ENCODE measurements at places on chromosomes 11 and 22.

- no peak for DNase-seq
Observed at GRCh38 chr11:83299681-83300080, 13.5 kb upstream of the CCDC90B start.

DNA sequence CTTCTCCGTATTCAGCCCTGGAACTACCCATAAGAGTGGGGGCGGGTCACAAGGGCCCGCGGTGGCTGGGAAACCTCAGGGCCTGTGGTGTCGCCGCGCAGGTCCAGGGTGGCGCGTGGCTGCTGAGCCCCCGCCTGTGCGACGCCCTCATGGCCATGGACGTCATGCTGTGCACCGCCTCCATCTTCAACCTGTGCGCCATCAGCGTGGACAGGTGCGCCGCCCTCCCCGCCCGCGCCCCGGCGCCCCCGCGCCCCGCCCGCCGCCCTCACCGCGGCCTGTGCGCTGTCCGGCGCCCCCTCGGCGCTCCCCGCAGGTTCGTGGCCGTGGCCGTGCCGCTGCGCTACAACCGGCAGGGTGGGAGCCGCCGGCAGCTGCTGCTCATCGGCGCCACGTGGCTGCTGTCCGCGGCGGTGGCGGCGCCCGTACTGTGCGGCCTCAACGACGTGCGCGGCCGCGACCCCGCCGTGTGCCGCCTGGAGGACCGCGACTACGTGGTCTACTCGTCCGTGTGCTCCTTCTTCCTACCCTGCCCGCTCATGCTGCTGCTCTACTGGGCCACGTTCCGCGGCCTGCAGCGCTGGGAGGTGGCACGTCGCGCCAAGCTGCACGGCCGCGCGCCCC, 2.4 kb downstream of the DRD4 start:
- DNase-seq = no peak

DNA sequence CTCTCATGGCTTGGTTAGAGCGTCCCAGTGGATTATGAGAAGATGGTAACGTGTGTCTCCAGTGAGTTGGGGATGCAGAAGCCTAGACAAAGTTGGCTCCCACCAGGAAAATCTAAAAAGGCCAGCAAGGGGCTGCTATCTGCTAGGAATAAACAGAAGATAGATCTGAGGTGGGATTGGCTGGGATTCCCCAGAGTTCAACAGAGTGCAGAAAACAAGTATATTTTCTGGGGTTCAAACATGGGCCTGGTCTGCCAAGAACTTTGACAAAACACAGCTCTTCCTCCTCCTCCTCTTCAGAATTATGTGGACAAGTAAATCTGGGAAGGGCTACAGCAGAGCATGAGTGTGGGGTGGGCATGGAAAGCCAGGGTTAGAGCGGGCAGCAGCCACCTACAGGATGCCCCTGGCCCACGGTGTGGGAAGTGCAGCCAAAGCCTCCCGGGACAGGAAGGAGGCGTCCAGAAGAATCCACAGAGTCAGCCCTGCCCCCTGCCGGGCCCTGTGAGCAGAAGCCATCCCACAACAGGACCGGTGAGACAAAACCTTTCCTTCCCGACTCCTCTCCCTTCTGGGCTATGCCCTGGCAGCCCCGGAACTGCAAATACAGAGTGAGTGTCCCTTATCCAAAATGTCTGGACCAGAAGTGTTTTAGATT, 67.1 kb downstream of the CD82 start:
- no peak for DNase-seq

DNA sequence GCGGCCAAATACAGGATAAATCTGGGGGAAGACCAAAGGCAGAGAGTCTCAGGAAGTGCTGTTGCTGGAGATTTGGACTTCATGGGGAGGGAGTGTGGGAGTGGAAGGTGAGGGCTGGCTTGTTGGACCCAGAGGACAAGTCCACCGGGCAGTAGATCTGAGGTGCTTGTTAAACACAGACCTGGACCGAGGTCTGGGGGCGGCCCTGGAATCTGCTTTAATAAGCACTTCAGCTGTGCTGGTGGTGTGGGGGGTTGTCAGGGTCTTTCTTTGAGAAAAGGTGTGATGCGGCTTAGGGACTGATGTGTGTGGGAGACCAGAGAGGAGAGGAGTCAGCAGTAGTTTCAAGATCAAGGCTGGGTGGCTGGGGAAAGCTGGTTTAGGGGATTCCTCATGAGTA, 4.4 kb downstream of the TRMU start:
- DNase-seq = no peak

- no peak for DNase-seq
Observed at GRCh38 chr22:44594951-44595350, 96.9 kb upstream of the RTL6 start.

DNA sequence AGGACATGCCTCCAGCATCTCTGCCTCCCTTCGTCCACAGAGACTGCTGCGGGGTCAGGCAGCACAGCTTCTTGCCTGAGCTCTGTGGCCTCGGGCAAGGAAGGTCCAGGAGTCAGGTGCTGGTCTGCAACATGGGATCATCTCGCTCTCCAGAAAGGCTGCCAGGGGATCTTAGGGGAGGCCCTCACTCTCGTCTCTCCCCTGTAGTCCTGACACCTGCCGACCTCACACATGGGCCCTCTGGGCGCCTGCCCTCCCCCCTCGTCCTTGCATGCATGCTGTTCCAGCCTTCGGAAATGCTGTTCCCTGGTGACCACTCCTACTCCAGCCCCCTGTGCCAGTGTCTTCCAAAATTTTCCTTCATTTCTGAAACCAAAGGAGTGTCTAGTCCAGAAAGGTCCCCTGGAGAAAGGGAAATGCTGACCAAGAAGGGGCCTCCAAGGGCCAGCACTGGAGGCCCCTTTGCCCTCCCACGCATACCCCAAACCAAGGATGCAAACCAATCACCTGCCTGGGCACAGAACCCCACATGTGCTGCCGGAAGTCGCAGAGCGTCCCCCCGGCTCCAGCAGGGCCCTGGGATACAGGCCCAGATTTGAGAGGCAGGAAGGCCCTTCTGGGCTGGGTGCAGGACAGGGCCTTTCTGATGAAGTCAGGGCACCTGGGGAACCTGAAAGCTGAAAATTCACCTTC, 41.0 kb downstream of the IGF2 start:
- no peak for DNase-seq

GRCh38 chr11:57230791-57231538, 6.1 kb downstream of the APLNR start:
- no peak for DNase-seq

GRCh38 chr22:42289671-42290541, 19.5 kb upstream of the TCF20 start:
- no peak for DNase-seq

- DNase-seq = no peak
Observed at GRCh38 chr11:132472411-132473172, 1059.7 kb downstream of the OPCML start.

GRCh38 chr11:37450613-37451012, 852.6 kb upstream of the RAG2 start:
- DNase-seq = no peak

DNA sequence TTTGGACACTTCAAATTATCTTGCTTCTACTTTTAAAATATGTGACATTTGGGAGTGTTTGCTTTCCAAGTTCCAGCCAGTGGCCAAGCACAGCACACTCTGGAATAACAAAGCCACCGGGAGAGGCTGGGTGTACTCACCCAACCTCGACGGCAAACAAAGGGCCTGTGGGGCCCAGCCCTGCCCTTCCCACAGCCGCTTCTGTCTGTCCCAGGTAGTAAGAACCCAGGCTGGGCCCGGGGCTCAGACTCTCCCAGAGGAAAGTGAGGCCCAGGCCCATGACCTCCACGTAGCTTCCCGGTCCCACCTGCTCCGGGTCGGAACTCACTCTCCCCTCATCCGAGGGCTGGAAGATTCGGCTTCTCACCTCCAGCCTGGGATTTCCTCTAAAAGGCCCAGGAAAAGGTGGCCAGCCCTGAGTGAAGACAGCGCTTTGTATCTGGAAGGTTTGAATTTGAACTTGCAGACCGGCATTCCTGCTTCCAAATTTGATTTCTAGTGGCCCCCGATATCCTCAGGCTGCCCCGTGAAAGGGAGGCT, 93.5 kb downstream of the CELSR1 start:
- no peak for DNase-seq

DNA sequence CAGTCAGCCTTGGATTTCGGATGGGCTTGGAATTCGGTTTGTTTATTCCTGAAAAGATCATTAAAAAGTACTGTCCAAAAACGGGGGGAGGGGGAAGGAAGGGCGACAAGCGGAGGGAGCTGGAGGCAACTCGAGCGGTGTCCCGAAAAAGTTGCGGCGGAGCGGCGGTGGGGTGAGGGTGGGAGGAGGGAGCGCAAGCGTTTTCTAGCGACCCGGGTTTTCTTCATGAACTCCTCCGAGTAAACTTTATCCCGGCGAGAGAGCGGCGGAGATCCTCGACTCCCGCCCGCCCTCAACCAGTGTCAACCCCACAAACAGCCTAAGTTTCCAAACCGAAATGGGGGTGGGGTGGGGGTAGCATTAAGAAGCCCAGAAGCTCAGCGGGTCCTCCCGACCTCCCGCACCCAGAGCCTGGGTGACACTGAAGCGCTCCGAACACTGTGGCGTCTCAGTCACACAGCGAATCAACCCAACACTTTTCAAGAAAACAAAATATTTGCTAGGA, 133.0 kb upstream of the C11orf58 start:
- no peak for DNase-seq

GRCh38 chr11:126174816-126175215, 36.6 kb downstream of the RPUSD4 start:
- no peak for DNase-seq

DNA sequence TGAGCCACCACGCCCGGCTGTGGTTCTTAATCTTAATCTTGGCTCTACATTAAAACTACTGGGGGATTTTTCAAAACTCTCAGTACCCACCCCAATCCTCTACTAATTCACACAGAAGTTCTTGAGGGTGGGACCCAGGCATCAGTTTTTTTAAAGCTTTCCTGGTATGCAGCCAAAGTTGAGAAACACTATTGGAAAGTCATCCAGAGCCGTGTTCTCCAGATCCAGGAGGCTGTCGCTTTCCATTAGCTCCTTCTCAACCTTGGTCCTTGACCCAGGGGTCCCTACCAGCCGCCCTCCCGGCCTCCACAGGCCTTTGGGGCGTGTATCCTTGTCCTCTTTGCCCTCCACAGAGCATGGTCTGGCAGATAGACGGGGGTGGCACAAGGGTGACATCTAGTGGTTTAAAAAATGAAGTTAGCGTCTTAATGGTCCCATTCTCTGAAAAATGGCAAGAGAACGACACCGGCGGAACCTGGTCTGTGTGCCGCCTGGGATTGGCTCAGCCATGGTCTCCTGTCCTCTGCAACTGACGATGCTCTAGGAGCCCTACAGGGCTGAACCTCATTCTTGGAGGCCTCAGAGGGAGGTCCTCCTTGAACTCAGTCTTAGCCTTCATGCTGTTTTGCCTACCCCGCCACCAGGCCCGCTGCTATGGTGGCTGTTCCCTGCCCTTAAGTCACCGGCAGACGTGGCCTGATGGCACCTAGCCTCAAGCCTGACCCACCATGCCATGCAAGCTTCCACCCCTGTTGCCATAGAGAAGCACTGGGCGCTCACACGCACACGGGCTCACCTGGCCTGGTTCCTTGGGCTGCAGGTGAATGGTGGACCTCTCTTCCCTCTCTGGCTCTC, 152.0 kb upstream of the SYN3 start:
- no peak for DNase-seq

DNA sequence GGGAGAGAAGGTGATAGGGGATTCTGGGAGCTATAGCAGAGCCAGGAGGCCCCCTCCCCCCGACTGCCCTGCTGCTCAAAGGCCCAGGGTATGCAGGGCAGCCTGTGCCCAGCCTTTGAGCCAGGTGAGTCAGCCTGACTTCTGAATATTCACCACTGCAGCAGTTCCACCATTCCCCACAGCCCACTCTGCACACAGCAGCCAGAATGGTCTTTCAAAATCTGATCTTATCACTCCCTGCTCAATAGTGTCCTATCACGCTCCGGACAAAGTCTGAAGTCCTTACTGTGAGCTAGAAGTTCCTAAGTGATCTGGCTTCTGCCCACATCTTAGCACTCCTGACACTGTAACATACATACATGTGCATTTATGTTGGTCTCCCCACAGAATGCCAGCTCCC, 111.7 kb downstream of the BUD13 start:
- no peak for DNase-seq

- DNase-seq = no peak
Observed at GRCh38 chr11:17260020-17260419, 16.5 kb upstream of the NUCB2 start.

DNA sequence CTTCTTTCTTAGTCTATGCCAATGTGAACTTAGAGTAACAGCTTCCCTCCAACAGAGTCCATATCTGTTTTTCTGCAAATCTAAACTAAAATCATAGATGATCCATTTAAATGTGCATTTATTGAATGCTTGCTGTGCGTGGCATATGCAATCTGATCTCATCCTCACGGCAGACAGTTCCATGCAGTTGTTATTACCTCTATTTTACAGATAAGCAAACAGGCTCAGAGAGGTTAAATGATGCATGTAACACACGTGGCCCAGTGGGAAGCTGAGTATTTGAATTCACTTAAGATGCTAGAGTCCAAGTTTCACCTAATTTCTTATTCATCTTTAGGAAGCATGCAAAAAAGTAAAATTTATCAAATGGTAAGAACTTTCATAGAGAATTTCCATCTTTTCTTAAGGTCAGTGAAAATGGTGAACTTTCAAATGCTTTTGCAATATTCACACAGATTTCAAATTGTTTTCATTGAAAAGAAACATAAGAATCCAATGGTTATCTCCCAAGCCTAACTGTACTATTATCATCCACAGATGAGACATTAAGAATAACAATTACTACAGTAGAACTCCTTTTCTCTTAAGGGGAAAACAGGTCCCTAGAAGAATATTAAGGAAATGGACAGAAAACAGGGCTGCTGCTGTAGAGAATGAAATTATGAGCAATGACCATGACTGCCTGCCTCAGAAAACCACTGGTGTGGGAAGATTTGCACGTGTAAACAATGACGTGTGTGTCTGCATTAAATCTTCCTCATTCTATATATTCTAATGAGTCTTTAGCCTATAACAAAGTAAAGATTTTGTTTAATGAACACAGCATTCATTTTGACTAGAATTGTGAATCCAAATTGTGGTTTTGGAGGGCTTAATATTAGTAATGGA, 1171.3 kb downstream of the LRRC4C start:
- no peak for DNase-seq

DNA sequence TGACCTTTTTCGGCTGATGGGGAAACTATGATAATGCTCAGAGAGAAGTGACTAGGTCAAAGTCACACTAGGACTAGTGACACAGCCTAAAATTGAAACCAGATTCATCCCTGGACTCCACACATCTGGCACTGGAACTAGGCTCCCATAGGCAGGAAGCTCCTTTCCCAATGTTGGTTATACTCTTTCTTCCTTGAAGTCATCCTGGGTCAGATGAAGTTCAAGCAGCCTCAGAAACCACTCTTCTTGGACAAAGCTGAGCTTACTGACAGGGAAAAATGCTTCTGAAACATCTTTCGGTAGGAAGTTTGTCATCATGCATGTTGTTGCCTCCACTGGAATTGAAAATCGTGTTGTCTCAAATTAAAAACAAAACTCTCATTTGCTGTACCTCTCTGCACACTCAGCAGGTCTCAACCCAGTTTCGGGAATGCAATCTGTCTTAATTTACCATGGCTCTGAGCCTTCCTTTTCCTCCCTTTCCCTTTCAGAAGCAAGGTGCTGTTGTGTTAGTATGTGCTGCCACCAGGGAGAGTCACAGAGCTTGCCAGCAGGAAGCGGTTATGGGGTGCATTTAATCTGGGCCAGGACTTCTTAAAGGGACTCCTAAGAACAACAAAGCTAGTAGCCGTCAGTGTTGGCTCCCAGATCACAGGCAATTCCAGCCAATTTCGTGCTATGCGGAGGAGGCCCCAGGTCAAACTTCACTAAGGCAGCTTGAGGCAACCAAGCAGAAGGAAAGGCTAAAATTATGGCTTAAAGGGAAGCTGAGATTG, 384.8 kb downstream of the TENM4 start:
- no peak for DNase-seq

GRCh38 chr11:11569936-11570491, 51.8 kb downstream of the GALNT18 start:
- no peak for DNase-seq

- DNase-seq = no peak
Observed at GRCh38 chr11:68149417-68149816, 28.2 kb upstream of the CHKA start.

Data from activated CD4-positive, CD25-positive, alpha-beta regulatory T cell (primary cell).